ENCODE measurements at places on chromosomes 4 and X. TPM values are rescaled to one million over a fixed set of nuclear protein-coding genes. Genes with fewer than 3 reads are reported as not detected.

Gene MAGEE2
- total RNA-seq: not detected

Gene HPGD
- total RNA-seq: 7.2 TPM

Gene ACOT9
- total RNA-seq: 85.4 TPM

Gene TCEANC
- 4.6 TPM for total RNA-seq

Gene SPOCK3
- total RNA-seq: not detected

Gene PPA2
- total RNA-seq: 74.7 TPM

Gene PAPSS1
- 31.6 TPM for total RNA-seq

GRCh38 chr4:189294574-189294973 lies 646.1 kb upstream of the FRG1 start:
- no peak overlapping the region for H3K4me3 ChIP-seq
- no peaks in the 10 kb centered on the region for H3K4me1 ChIP-seq
- H3K36me3 ChIP-seq: no peaks in the 10 kb centered on the region
- no peaks in the 10 kb centered on the region for H3K27me3 ChIP-seq
- H3K27ac ChIP-seq: no peak overlapping the region
- no peak for DNase-seq

DNA sequence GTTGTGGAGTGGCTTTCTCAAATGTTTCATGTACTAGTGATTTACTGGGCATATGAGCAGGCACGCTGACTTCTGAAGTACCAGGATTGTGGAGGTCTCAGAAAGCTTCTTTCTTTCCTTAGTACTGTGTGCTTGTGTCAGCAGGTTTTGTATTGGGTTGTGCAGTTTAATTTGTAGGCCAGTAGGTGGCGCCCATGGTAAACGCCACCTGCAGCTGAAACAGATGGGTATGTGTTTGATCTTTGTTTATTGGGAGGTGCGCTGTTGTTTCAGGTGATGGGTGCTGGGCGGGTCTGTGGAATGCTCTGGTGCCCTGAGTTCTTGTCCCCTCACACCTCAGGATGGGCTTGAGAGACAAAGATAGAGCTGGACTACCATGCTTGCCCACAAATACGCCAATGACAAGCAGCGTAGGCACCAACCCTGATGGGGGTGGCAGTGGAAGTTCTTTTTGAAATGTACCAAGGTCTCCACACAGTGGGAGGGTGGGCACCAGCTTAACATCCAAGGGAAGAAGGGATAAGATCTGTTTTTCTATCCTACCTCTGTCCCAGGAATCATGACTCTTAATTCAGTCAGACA lies 141.5 kb downstream of the RPS6KA6 start:
- H3K4me1 ChIP-seq: no peaks in the 10 kb centered on the region
- no peaks in the 10 kb centered on the region for H3K27me3 ChIP-seq
- no peak for DNase-seq

DNA sequence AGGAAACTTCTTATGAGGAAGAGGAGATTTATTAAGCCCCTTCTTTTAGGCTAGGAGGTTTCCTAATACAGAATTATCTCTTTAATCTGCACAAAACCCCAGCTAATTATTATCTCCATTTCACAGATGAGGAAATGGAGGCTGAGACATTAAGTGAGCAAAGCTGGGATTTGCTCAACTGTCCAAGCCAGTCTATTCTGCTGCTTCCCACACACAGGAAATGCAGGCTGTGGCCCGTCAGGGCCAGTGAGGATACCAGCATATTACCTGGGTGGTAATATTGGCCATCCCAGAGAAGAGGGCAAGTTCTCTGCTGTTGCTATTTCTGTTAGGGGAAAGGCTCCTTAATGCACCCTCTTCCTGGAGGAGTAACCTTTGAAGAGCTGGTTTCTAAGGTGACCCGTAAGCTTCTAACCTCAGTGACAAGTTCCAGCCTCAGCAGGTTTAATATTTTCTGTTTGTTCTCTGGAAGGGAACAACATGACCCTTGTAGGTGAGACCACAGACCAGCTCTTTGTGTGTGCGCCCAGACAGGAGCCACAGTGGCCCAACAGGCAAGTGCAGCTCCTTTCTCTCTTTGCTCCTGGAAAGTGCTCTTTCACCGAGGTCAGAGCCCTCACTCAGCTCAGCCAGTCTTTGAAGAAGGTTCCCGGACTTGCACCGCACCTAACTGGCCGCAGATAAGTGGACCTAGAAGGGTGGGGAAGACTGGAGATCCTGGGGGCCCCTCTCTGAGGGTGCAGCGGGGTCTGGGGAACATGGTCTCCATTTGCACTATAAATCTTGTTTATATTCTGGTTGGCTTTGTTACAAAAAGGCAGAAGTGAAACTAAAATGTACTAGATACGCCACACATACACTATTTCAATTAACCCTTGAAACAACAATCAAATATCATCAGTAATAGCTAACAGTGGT lies 35.5 kb downstream of the TBC1D9 start:
- H3K27me3 ChIP-seq: no peaks in the 10 kb centered on the region
- no peaks in the 10 kb centered on the region for H3K36me3 ChIP-seq
- H3K4me1 ChIP-seq: peaks cover 10% of the 10 kb centered on the region

GRCh38 chr4:26406346-26406975 lies 83.8 kb downstream of the CCKAR start:
- H3K27me3 ChIP-seq: no peaks in the 10 kb centered on the region
- H3K36me3 ChIP-seq: peaks cover 16% of the 10 kb centered on the region
- peaks cover 5% of the 10 kb centered on the region for H3K4me1 ChIP-seq
- peak overlapping the region; percentile 86 for H3K27ac ChIP-seq

GRCh38 chr4:36716874-36717273 lies 435.5 kb downstream of the DTHD1 start:
- H3K36me3 ChIP-seq: no peaks in the 10 kb centered on the region
- DNase-seq: no peak
- no peaks in the 10 kb centered on the region for H3K4me1 ChIP-seq
- H3K27ac ChIP-seq: no peak overlapping the region

- H3K27me3 ChIP-seq: no peaks in the 10 kb centered on the region
- no peak overlapping the region for H3K27ac ChIP-seq
- DNase-seq: no peak
- no peaks in the 10 kb centered on the region for H3K36me3 ChIP-seq
Measured at GRCh38 chr4:44532851-44533250, 84.2 kb upstream of the KCTD8 start.

DNA sequence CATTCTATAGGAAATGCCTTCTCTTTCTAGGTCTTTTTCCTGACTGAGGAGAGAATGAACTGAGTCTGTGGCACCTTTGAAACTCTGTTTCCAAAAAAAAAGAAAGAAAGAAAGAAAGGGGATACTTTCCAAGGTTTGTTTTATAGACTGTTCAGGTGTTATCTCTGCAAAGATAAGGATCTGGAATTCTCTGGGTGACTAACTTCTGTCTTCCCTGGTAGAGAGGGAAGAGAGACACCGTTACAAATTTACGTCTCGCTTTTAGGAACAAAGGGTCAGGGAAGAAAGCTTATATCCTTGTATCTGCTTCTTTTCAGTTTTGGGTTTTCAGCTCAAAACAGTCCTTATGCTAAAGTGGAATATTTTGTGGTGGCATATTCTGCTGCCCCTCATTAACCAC lies 314.1 kb downstream of the RAPGEF2 start:
- H3K27ac ChIP-seq: no peak overlapping the region
- no peak for DNase-seq
- H3K36me3 ChIP-seq: no peaks in the 10 kb centered on the region
- H3K4me3 ChIP-seq: no peak overlapping the region
- H3K27me3 ChIP-seq: no peaks in the 10 kb centered on the region
- peaks cover 4% of the 10 kb centered on the region for H3K4me1 ChIP-seq

GRCh38 chrX:37854748-37855147 lies 7.4 kb upstream of the DYNLT3 start:
- no peaks in the 10 kb centered on the region for H3K36me3 ChIP-seq
- H3K27ac ChIP-seq: no peak overlapping the region
- no peak overlapping the region for H3K4me3 ChIP-seq

GRCh38 chr4:108205859-108206258 lies 37.1 kb upstream of the LEF1 start:
- peak overlapping the region; percentile 30 for H3K4me3 ChIP-seq
- H3K36me3 ChIP-seq: no peaks in the 10 kb centered on the region
- no peak for DNase-seq

DNA sequence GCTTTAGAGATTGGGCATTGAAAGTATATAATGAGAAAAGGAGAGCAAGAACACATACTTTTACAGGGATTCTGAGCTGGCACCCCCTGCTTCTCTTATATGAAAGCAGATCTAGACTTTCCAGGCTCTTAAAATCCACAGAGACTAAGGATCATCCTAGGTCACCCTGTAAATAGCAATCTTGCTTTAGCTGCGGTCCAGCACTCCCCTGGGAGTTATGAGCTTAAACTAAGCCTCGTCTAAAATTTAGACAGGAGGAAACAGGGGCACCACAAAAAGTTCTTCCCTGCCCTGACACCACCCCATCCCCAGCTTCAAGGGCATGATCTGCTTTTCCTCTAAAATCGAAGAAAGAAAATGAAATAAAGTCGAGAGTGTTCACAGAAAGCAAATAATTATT lies 143.3 kb upstream of the KCNIP4 start:
- no peaks in the 10 kb centered on the region for H3K36me3 ChIP-seq
- DNase-seq: no peak
- H3K27me3 ChIP-seq: no peaks in the 10 kb centered on the region
- H3K4me1 ChIP-seq: no peaks in the 10 kb centered on the region
- H3K4me3 ChIP-seq: no peak overlapping the region

DNA sequence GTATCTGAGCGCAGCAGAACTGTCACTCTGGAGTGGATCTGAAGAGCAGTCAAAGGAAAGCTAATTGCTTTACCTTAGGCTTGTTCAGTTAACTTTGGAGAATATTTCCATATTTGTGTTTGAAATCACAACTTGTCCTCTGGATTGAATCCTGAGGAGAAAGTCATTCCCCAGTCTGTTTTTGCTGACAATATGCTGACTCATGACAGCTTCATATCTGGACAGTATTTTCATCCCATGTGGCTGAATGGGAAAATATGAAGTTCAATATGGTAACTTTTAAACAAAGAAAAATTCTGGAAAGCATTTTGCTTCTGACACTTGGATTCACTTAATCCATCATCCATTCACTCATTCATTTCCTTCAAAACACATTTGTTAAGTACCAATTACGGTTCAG lies 46.3 kb upstream of the MAGEC3 start:
- H3K27ac ChIP-seq: no peak overlapping the region
- H3K4me3 ChIP-seq: no peak overlapping the region
- no peaks in the 10 kb centered on the region for H3K4me1 ChIP-seq
- no peaks in the 10 kb centered on the region for H3K27me3 ChIP-seq
- DNase-seq: no peak

GRCh38 chr4:149047368-149047767 lies 605.2 kb upstream of the NR3C2 start:
- no peaks in the 10 kb centered on the region for H3K27me3 ChIP-seq
- no peak overlapping the region for H3K4me3 ChIP-seq
- H3K27ac ChIP-seq: no peak overlapping the region
- no peaks in the 10 kb centered on the region for H3K4me1 ChIP-seq
- H3K36me3 ChIP-seq: no peaks in the 10 kb centered on the region

DNA sequence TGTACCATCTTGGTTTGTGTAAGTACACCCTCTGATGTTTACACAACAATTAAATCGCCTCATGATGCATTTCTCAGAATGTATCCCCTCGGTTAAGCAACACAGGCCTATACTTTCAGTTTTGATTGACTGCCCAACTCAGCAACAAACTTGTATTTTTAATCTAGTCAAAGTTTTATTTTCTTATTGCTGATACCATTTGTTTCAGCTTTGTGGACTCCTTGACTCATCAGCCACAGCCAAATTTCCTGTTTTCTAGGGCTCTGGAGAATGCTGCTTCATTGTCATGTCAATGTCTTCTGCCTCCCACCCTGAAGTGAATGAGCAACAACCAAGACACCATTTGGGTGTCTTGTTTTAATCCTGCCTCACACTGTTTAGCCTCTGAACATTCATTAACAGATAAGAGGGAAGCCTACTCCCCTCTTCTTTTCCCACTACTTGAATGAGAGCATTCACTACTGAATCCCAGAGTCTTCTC lies 14.0 kb downstream of the BBS12 start:
- peaks cover 7% of the 10 kb centered on the region for H3K36me3 ChIP-seq
- H3K4me3 ChIP-seq: peak overlapping the region; percentile 14
- H3K4me1 ChIP-seq: peaks cover 16% of the 10 kb centered on the region
- peak; percentile 14 for DNase-seq

DNA sequence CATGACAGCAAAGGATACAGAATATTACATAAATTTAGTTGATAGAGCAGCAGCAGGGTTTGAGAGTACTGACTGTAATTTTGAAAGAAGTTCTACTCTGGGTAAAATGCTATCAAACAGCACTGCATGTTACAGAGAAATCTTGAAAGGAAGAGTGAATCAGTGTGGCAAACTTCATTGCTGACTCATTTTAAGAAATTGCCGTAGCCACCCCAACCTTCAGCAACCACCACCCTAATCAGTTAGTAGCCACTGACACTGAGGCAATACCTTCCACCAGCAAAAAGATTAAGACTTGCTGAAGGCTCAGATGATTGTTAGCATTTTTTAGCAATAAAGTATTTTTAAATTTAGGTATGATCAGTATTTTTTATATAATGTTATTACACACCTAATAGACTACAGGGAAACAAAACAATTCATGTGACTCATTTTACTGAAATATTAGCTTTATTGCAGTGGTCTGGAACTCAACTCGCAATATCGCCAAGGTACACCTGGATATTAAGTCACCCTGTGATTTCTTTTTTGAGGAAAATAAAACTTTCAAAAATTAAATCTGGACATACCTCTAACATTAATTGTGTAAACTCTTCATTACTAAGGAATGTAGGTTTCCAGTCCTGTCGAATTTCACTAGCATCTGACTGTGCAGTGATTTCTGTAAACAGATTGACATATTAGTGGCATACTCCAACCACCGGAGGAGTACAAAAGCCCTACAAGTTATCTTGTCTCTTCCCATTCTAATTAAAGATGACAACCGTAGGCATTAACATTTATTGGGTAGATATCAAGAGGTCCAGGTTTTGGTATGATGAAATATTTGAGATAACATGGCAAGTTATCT lies 71.1 kb downstream of the CLOCK start:
- peaks cover 8% of the 10 kb centered on the region for H3K4me1 ChIP-seq
- DNase-seq: peak; percentile 37
- no peak overlapping the region for H3K27ac ChIP-seq
- no peaks in the 10 kb centered on the region for H3K27me3 ChIP-seq
- no peak overlapping the region for H3K4me3 ChIP-seq

DNA sequence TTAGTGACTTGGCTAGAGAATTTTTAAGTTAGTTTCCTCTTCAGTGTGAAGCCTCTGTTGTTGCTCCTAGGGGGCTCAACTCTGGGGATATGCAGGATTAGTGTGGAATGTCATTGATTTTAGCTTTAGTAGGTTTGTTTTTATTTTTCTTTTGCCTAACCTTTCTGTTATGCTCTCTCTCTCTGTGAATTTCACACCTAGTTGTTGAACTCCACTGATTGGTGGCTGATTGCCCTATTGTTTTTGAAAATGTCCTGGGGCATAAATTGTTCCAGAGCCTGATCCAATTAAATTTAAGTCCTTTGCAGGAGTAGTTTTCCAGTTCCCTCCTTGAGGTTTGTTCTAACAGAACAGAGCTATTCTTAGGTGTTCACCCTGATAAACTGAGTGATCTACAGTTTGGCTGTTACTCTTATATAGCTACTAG lies 393.3 kb upstream of the CTSO start:
- no peak overlapping the region for H3K4me3 ChIP-seq
- no peak for DNase-seq
- no peaks in the 10 kb centered on the region for H3K27me3 ChIP-seq
- H3K4me1 ChIP-seq: no peaks in the 10 kb centered on the region
- no peak overlapping the region for H3K27ac ChIP-seq

Measured in activated T-cell treated with anti-CD3 and anti-CD28 coated beads, Interleukin-2, amount 50 U/mL, for 72 hours (primary cell).